ENCODE measurements at places on chromosomes 12 and 14.

DNA sequence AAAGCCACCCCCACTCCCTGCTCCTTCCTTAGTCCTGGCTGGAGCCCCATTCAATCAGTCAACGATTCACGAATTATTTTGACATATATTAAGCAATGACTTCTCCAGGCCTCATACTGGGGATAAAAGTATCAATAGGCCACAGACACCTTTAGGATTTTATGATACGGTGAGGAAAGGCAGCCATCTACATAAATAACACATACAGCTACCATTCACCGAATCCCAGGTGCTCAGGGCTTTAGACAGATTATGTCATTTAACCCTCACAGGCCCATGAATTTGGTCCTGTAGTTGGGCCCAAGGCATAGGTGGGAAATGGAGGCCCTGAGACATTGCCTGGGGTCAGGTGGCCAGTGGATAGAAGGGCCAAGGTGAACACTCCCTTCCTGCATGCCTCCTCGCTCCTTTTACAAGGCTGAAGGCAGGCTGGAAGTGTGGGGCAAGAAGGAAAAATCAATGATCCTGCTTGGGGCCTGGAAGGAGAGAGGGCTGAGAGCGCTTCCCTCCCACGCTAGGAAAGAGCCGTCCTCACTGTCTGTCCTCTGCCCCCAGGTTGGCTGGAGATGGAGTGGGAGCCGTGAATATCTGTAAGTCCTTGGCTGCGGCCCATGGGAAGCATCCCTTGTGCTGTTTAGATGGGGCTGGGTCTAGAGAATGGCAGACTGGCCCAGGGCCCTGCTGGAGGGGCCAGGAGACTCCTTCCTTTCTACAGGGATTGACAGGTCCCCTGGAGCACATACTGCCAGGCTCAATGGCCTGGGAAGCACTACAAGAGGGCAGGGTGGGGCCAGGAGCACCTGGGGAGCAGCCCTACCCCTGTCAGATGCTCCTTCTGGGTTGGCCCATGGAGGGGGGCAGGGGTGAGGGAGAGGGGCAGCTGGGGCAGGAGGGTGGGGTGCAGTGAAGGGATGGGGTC lies 14.8 kb downstream of the KRT7 start:
- no peak for DNase-seq

DNA sequence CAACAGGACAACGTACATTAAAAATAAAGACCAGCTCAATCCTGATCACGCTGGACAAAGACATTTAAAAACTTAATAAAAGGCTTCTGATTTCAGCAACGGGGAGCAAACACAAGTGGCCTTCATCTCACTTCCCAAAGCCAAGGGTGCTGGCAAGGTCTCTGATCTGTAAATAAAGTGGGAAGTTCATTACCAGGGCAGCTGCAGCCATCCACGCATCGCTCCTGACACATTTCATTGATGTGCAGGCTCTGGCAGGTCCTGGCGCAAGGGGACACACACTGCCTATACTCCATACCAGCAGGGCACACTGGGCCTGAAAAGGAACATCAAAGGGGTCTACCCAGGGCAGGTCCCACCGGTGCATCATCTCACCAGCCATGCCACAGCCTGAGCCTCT lies 51.0 kb downstream of the VWF start:
- no peak for DNase-seq

DNA sequence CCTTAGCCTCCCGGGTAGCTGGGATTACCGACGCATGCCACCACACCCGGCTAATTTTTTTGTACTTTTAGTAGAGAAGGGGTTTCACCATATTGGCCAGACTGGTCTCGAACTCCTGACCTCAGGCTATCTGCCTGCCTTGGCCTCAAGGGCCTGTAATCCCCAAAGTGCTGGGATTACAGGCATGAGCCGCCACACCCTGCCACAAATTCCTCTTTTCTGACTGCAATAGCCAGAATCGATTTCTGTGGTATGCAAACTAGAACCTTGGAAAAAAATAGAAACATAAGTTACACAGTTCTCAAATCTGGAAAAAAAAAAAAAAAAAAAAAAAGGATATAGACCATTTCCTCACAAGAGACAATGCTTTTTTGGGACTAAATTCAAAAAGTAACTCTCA lies 184.6 kb upstream of the EGLN3 start:
- DNase-seq: no peak

GRCh38 chr14:93688820-93689219 lies 99.5 kb downstream of the PRIMA1 start:
- no peak for DNase-seq

GRCh38 chr14:70670992-70671651 lies 29.4 kb downstream of the TTC9 start:
- no peak for DNase-seq

GRCh38 chr14:77124345-77125280 lies 17.0 kb downstream of the ZDHHC22 start:
- DNase-seq: no peak

- no peak for DNase-seq
Measured at GRCh38 chr14:77158175-77158881, 16.7 kb upstream of the ZDHHC22 start.

GRCh38 chr14:60151715-60152114 lies 13.5 kb downstream of the DHRS7 start:
- peak; percentile 29 for DNase-seq

DNA sequence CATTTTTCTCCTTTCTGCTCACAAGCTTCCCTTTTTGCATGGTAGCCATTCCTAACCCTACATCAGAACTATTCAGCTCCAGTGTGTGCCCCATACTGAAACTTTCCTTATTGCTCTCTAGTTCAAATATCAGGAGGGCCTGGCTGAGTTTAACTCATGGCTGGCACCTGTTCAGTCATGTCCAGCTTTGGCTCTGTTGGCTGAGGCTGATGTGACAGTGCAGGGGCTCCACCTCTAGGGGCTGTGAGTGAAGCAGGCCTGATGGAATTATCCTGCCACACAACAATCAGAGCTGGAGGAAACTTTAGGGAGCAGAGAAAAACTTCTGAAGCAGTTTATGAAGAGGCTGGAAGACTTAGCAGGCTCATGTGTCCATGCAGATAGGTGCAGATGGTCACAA lies 8.5 kb downstream of the COQ6 start:
- DNase-seq: no peak

DNA sequence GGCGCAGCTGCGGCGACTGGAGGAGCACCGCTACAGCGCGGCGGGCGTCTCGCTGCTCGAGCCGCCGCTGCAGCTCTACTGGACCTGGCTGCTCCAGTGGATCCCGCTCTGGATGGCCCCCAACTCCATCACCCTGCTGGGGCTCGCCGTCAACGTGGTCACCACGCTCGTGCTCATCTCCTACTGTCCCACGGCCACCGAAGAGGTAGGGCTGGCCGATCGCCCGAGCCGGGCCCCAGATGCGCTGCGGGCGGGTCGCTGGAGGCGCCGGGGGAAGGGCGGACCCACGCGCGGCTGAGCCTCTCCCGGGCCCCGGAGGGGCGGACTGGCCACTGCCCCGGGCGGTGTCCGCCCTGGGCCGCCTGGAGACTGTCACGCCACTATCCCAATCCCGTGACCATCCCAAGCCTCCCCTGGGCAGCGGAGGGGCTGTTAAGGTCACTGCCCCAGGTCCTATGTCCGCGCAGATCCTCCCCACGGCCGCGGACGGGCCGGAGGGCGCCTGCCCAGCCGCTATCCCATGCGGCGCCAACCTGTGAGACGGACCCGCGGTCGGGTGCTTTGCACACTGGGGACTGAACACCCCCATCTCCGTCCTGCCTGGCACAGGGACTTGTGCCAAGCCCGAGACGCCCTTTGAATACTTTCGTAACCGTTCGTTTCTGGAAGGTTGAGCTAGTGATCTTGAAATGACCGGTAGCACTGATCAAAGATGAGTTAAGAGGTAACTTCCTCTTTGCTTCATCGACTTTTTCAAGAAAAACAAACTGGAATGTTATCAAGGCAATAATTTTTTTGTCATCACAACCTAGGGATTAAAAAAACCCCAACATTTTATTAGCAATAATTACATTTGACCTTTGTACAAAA lies 725 bp downstream of the CHPT1 start:
- peak; percentile 62 for DNase-seq

DNA sequence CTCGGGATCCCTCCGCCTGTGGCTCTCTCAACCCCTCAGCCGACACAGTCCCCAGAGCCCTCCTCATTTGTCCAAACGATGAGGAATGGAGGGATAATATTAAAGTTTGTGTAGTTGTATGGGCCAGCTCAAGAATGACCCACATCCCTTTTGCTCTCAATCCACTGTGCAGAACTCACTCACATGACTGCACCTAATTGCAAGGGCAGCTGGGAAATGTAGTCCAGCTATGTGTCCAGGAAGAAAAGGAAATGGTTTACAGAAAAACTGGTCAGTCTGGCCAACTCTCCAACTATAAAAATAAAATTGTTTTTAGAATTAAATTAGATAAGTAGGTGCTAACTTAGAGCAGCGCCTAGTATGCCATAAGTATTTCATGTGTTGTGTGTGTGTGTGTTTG lies 66.6 kb downstream of the GALNT8 start:
- DNase-seq: no peak

- DNase-seq: no peak
Measured at GRCh38 chr12:14572401-14572800, 4.7 kb upstream of the PLBD1 start.

DNA sequence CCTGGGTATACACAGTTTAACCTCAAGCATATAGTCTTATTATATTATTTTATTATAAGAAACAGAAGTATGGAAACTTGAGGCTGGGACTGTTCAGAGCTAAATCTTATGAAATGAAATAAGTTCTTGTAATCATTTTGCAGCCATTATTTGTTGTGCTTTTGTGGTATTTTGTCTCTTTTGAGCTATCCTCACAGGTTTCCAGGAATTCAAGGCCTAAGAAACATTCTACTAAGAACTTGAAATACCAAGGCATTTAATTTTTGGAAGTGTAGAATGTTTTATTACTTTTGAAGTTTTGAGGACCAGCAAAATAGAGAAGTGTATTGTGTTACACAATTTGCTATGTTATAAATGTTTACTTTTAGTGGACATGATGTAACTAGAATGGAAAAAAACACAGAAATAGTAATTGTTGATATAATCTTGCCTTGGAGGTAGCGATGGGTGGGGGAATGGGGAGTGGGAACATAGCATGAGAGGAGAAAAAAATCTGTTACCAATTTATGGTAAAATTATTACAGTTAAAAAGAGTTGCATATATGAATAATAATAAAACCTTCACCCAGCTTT lies 81.7 kb downstream of the CRADD start:
- no peak for DNase-seq

GRCh38 chr12:121637231-121637914 lies 11.0 kb downstream of the ORAI1 start:
- DNase-seq: no peak

- DNase-seq: no peak
Measured at GRCh38 chr12:103399986-103400385, 95.8 kb downstream of the C12orf42 start.

GRCh38 chr14:105517096-105517495 lies 9.3 kb upstream of the TMEM121 start:
- DNase-seq: no peak

DNA sequence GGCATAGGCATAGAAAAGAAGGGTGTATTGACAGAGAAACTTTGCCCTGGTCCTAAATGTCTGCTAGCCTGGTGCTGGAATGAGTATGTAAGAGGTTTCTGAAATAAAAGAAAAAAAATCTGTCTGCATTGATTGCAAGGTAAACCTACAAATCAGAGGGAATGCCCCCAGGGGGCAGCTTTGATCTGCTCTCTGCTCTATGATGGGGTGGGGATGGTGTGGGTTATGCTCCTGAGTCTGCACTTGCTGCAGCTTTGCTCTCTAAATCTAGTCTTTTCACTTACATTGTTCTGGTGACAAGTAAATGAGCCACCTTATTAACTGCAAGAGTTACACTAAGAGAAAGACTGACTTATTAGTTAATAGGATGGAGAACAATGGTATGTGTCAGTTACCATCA lies 468.4 kb upstream of the STXBP6 start:
- DNase-seq: no peak

DNA sequence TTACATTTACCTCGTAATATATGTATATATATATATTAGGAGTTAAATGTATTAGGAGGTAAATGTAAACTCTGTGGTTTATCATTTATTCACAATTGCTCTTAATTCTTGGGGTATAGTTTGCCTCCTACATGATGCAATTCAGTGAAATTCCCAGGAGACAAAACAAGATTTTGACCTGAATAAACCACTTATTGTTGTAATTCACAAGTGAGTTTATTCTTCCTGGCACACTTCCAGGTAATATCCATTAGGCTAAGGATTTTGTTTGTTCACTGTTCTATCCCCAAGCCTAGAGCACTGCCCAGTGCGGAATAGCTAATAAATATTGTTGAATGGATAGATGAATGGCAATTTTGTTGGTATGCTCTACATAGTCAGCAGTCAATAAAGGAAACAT lies 3.0 kb downstream of the SMIM10L1 start:
- DNase-seq: no peak

- no peak for DNase-seq
Measured at GRCh38 chr14:101184572-101184971, 281.1 kb upstream of the RTL1 start.

GRCh38 chr14:73788701-73789551 lies 62.7 kb upstream of the PTGR2 start:
- DNase-seq: no peak

- DNase-seq: no peak
Measured at GRCh38 chr14:64095620-64096019, 198.6 kb downstream of the ESR2 start.

GRCh38 chr12:95693689-95694088 lies 96.9 kb downstream of the NTN4 start:
- DNase-seq: no peak

DNA sequence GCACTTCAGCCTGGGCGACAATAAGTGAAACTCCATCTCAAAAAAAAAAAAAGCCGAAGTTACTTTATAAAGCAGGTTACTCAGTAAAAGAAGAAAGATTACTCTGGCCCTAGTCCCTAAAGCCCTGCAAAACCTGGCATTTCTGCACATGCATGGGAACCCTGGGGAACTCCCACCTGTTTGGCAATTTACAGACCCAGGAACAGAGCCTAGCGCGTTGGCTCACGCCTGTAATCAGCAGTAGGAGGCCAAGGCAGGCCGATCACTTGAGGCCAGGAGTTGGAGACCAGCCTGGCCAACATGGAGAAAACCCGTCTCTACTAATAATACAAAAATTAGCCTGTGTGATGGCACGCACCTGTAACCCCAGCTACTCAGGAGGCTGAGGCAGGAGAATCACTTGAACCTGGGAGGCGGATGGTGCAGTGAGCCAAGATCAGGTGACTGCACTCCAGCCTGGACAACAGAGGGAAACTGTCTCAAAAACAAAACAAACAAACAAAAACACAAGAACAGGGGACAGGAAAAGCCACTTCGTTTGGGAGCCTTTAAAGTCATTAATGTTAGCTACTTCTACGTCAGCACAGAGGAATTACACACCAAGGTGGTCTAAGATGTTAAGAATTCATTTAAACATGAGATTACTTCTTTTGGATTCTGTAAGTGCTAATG lies 34.1 kb upstream of the SPTSSA start:
- peak; percentile 74 for DNase-seq

- DNase-seq: no peak
Measured at GRCh38 chr12:132672678-132673077, 14.5 kb downstream of the POLE start.

- DNase-seq: no peak
Measured at GRCh38 chr12:99386907-99387306, 260.6 kb upstream of the GARIN6 start.
